HFFc6 (cell line): ENCODE measurements at places on chromosomes 2 and 18. TPM values are rescaled to one million over a fixed set of nuclear protein-coding genes. Genes with fewer than 3 reads are reported as not detected.

- H3K27me3 ChIP-seq: no peaks in the 10 kb centered on the region
- DNase-seq: no peak
- no peak overlapping the region for H3K27ac ChIP-seq
- peaks cover 7% of the 10 kb centered on the region for H3K36me3 ChIP-seq
- H3K4me3 ChIP-seq: no peak overlapping the region
- no peaks in the 10 kb centered on the region for H3K4me1 ChIP-seq
Measured at GRCh38 chr18:56038171-56039030, 450.4 kb upstream of the TCF4 start.

- H3K27ac ChIP-seq: no peak overlapping the region
- no peak overlapping the region for H3K4me3 ChIP-seq
- DNase-seq: no peak
Measured at GRCh38 chr2:117987121-117987520, 26.7 kb downstream of the CCDC93 start.

- peak overlapping the region; percentile 97 for H3K27ac ChIP-seq
- H3K27me3 ChIP-seq: no peaks in the 10 kb centered on the region; the same call in 1 of the 2 replicates
- peak overlapping the region; percentile 82 for H3K4me3 ChIP-seq
- peak; percentile 98 for DNase-seq
- peaks cover 58% of the 10 kb centered on the region for H3K4me1 ChIP-seq
Measured at GRCh38 chr2:102063941-102064678, 72.3 kb downstream of the IL1R2 start.

DNA sequence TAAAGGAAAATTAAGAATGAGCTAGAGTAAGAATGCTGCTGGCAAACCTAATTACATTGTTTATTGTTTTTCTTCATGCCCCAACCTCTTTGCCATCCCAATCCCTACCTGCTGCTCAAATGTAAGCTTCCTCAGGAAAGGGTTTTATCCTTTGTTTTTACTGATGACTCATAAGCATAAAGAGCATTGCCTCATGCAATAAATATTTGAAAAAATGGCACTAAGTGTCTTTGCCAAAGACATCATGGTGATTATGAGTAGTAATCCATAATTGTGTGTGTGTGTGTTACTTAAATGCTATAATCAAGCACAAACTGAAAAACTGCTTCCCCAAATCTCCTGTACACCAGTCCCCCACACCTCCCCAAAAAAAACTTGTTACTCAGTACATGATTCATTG, 53.4 kb downstream of the DNER start:
- H3K27me3 ChIP-seq: peaks cover 4% of the 10 kb centered on the region; the same call in 1 of the 2 replicates

DNA sequence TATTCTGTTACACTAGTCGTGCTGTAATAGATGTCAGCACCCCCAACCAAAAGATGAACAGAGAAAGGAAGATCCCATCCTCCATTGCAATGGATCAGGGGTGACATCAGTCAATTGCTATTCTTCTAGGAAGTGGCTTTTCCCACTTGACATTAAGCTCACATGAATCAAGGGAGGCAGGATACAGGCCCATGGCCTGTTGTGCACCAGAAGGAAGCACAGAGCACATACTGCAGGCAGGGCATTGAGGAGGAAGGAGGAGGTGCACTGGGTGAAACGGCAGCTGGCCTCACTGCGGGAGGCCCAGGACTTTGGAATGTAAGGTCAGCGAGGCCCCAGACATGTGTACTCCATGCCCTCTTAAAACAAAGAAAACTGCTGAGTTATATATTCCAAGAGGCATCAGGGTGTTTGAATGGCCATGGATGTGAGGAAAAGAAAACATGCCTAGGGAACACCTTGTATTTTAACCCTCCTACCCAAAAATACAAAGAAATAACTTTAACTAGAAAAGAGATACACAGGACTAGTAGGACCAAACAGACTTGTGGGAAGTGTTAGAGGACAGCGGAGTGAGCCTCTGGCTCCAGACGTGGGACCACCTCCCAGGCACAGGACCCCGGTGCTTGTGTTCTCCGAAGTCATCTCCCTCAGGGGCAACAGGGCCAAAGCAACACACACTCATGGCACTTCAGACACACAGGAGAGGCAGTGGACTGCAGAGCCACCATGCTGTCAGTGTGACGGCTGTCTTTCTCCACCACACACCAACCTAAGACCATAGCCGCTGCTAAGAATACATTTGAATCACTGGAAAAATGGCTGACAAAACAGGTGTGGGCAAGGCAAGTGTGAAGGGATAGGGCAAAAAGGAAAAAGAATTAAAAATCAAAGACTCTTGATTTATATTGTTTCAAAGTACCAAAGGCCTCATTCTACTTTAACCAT, 51.4 kb upstream of the RIOK3 start:
- H3K27me3 ChIP-seq: no peaks in the 10 kb centered on the region
- peak overlapping the region; percentile 58 for H3K27ac ChIP-seq
- H3K4me3 ChIP-seq: no peak overlapping the region
- H3K36me3 ChIP-seq: 0 out of 2 replicates have a peak, but pooled peaks cover 6% of the 10 kb centered on the region

DNA sequence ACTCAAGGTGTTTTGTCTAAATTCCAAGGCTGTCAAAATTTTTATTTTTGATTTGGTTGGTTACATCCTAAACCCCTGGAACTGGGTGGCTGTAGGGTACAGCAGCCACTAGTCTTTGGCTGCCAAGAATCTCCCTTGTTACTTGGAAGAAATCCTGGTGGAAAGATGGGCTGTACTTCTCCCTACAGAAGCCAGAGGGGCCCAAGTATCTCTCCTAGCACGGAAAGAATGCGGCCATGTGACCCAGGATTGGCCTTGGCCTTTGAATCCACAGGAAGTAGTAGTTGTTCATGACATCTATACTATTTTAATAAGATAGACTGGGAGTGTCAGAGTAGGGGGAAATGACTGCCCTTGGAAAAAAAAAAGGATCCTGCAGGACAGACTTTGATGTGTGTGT, 54.4 kb upstream of the MYO3B start:
- H3K4me3 ChIP-seq: no peak overlapping the region
- no peaks in the 10 kb centered on the region for H3K27me3 ChIP-seq
- H3K36me3 ChIP-seq: no peaks in the 10 kb centered on the region
- DNase-seq: no peak
- H3K27ac ChIP-seq: no peak overlapping the region

GRCh38 chr2:205280596-205281236, 401.6 kb upstream of the NRP2 start:
- no peaks in the 10 kb centered on the region for H3K4me1 ChIP-seq
- H3K27me3 ChIP-seq: peaks cover 1% of the 10 kb centered on the region
- H3K4me3 ChIP-seq: no peak overlapping the region
- H3K36me3 ChIP-seq: no peaks in the 10 kb centered on the region

- no peak for DNase-seq
- H3K4me1 ChIP-seq: peaks cover 62% of the 10 kb centered on the region
- no peaks in the 10 kb centered on the region for H3K36me3 ChIP-seq
- H3K27ac ChIP-seq: peak overlapping the region; percentile 8; the same call in 1 of the 2 replicates
Measured at GRCh38 chr2:102021779-102022178, 30.0 kb downstream of the IL1R2 start.

DNA sequence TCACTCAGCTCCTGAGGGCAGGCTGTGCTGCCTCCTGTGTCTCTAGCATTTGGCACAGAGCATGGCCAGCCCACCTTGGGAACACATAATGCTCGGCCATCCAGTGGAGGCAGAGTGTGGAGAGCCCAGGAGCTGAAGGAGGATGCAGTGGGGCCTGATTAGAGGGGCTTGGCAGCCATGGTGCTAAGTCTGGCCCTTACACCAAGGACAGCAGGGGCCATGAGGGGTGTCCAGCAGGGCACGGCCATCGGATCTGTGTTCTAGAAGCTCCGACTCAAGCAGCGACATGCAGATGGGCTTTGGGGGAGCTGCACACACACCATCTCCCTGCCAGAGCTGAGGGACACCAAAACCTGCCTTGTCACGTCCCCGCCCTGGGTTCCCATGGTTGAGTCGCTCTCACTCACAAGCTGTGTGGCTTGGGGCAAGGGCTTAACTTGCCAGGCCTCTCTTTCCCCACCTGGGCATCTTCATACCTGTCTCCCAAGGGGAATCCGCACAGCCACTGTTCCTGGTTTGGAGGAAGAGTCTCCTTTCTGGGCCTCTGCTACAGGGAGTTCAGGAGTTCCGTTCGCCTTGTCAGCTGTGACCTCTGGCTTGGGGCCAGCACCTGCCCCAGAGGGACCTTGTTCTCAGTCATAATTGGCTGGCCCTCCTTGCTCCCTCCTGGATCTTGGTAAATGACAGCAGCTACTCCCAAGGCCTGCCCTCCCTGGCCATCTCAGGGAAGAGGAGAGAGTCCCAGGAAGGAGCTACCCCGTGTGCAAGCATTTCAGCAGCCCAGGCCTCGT, 1.3 kb upstream of the TOGARAM2 start:
- no peak for DNase-seq
- H3K4me3 ChIP-seq: no peak overlapping the region
- H3K36me3 ChIP-seq: no peaks in the 10 kb centered on the region
- H3K27me3 ChIP-seq: peaks cover 16% of the 10 kb centered on the region
- H3K4me1 ChIP-seq: peaks cover 22% of the 10 kb centered on the region

The BCL11A gene
- total RNA-seq: 1.2 to 2.9 TPM (median 2.3 TPM) in 3 replicates

The SCN1A gene
- total RNA-seq: not detected in 3 replicates

The GNAL gene
- total RNA-seq: 0.20 TPM in 1 of 2 replicates, not detected in the other

The VWA3B gene
- not detected in 3 replicates for total RNA-seq
